ENCODE measurements at places on chromosomes 16 and 17.

DNA sequence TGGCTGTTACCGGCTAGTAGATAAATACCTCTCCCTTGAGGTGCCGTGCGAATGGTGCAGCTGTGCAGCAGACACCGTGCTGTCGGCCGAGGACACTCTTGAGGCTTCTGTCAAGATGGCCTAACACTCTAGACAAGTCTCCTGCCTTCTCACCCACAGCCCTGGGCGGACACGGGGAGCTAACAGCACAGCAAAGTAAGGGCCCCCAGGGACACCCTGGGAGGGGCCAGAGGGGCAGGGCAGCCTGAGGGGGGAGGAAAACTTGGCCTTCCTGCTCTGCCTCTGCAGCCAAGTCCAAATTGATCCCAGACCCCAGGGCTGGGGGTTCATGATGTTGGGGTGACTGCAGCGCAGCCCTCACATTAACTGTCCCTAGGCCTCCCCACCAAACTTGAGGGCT lies 210.2 kb downstream of the RPTOR start:
- peaks cover 26% of the 10 kb centered on the region for H3K36me3 ChIP-seq
- H3K27ac ChIP-seq, result no peak overlapping the region
- H3K4me3 ChIP-seq, result no peak overlapping the region
- DNase-seq, result no peak
- H3K4me1 ChIP-seq, result peaks cover 8% of the 10 kb centered on the region
- H3K27me3 ChIP-seq, result no peaks in the 10 kb centered on the region

GRCh38 chr17:42879596-42879985 lies 21.0 kb upstream of the G6PC1 start:
- H3K4me3 ChIP-seq, result no peak overlapping the region
- no peaks in the 10 kb centered on the region for H3K4me1 ChIP-seq
- no peak overlapping the region for H3K27ac ChIP-seq
- H3K36me3 ChIP-seq, result no peaks in the 10 kb centered on the region
- no peak for DNase-seq

GRCh38 chr16:51163366-51163765 lies 12.3 kb upstream of the SALL1 start:
- DNase-seq, result no peak
- H3K4me1 ChIP-seq, result no peaks in the 10 kb centered on the region
- H3K27me3 ChIP-seq, result peaks cover 47% of the 10 kb centered on the region
- no peaks in the 10 kb centered on the region for H3K36me3 ChIP-seq
- no peak overlapping the region for H3K27ac ChIP-seq

DNA sequence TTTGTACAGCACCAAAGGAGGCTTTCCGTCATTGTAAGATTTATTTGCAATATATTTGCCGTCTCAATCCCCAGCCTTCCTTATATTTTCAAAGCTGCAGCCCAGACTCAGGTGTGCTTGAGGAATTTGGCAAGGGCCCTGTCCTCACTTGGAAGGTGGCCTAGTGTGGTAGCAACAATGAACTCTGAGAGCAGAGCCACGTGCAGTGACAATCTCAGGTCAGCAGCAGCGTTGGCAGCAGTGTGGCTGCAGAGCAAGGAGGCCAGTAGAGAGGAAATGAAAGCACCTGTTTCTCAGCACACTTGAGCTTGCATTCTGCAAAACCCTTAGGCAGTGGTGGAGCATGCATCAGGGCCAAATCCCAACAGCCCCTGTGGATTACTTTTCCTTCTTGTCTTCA lies 613.5 kb downstream of the RBFOX1 start:
- H3K27ac ChIP-seq, result no peak overlapping the region
- H3K4me3 ChIP-seq, result no peak overlapping the region
- no peaks in the 10 kb centered on the region for H3K27me3 ChIP-seq
- DNase-seq, result no peak
- no peaks in the 10 kb centered on the region for H3K36me3 ChIP-seq

DNA sequence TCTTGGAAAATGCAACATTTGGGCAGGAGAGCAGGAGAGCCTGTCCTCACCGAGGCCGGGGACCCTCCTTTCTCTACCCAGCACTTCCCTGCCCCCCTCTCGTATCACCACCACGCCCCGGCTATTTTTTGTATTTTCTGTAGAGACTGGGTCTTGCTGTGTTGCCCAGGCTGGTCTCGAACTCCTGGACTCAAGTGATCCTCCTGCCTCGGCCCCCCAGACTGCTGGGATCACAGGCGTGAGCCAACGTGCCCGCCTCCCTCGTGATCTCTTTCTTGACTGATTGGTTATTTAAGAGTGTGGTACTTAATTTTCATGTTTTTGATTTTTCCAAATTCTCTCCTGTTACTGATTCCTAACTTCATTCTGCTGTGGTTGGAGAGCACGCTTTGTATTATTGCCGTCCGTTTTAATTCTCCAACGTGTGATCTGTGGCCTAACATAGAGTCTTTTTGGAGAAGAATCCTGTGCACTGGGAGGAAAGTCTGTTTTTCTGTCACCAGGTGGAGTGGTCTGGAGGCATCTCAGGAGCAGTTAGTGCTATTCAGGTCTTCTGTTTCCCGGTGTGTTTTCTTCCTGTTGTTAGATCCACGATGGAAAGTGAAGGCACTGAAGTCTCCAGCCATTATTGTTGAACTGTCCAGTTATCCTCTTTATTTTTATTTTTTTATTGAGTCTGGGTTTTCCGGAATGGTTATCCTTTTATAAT lies 40.4 kb downstream of the ZNF778 start:
- no peaks in the 10 kb centered on the region for H3K27me3 ChIP-seq
- H3K4me3 ChIP-seq, result peak overlapping the region; percentile 44
- no peaks in the 10 kb centered on the region for H3K4me1 ChIP-seq
- H3K27ac ChIP-seq, result no peak overlapping the region

- no peak for DNase-seq
- no peaks in the 10 kb centered on the region for H3K4me1 ChIP-seq
- H3K27ac ChIP-seq, result no peak overlapping the region
- no peak overlapping the region for H3K4me3 ChIP-seq
- H3K36me3 ChIP-seq, result no peaks in the 10 kb centered on the region
Measured at GRCh38 chr16:24319126-24319814, 63.1 kb downstream of the CACNG3 start.

- H3K27ac ChIP-seq, result no peak overlapping the region
- H3K27me3 ChIP-seq, result no peaks in the 10 kb centered on the region
Measured at GRCh38 chr16:72406390-72406789, 234.4 kb upstream of the PMFBP1 start.

- no peak for DNase-seq
- no peak overlapping the region for H3K27ac ChIP-seq
- no peaks in the 10 kb centered on the region for H3K27me3 ChIP-seq
- H3K4me3 ChIP-seq, result no peak overlapping the region
- no peaks in the 10 kb centered on the region for H3K36me3 ChIP-seq
Measured at GRCh38 chr17:61966191-61966590, 38.4 kb upstream of the INTS2 start.

DNA sequence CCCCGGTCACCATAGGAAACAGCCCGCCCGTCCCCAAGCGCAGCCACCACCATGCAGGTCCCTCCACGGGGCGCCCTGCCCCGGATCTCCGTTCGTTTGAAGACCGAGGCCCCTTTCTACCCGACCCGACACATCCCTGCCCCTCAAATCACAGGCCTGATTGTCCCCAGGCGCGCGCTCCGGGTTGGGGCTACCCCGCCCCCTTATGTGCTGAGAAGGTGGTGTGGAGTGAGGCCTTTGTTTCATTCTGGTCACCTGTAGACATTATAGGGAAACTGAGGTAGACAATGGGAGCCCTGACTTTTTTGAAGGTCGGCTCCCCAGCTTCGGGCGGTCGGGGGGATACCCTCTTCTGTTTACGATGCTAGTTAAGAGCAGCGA lies 763 bp upstream of the ACTG1 start:
- H3K4me3 ChIP-seq, result peak overlapping the region; percentile 91
- H3K4me1 ChIP-seq, result peaks cover 55% of the 10 kb centered on the region
- H3K27me3 ChIP-seq, result no peaks in the 10 kb centered on the region

DNA sequence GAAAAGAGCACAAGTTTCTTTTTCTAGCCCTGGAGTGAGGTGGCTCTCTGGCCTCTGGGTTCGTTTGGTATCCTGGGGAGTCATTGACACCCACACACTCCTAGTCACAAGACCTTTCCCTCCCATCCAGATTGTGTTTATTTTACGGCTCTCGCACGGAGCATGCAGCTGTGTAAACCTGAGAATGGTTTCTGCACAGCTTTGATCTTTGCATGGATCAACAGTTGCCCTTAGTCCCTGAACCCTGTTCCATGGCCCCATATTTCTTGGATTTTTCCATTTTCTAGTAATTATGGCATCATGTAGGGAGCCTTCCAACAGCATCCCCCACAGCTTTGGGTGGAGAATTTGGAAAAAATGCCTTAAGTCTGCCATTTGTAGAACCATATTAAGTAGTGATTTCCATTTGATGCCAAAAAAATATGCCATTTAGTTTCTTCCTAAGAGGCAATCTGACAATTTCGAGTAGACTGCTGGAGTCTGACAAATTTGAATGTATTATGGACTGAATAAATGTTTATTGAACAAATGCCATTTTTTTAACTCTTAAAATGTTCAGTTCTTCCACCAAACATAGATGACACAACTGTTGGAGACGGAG lies 197.7 kb downstream of the WWOX start:
- no peak overlapping the region for H3K27ac ChIP-seq
- peaks cover 10% of the 10 kb centered on the region for H3K4me1 ChIP-seq
- no peaks in the 10 kb centered on the region for H3K27me3 ChIP-seq
- no peaks in the 10 kb centered on the region for H3K36me3 ChIP-seq
- H3K4me3 ChIP-seq, result no peak overlapping the region
